ENCODE measurements at places on chromosomes 6 and 20. TPM values are rescaled to one million over a fixed set of nuclear protein-coding genes. Genes with fewer than 3 reads are reported as not detected.

GRCh38 chr6:111985202-111985731, 68.6 kb upstream of the CCN6 start:
- H3K27ac ChIP-seq: no peak overlapping the region
- H3K36me3 ChIP-seq: peaks cover 5% of the 10 kb centered on the region
- DNase-seq: no peak
- H3K27me3 ChIP-seq: no peaks in the 10 kb centered on the region

DNA sequence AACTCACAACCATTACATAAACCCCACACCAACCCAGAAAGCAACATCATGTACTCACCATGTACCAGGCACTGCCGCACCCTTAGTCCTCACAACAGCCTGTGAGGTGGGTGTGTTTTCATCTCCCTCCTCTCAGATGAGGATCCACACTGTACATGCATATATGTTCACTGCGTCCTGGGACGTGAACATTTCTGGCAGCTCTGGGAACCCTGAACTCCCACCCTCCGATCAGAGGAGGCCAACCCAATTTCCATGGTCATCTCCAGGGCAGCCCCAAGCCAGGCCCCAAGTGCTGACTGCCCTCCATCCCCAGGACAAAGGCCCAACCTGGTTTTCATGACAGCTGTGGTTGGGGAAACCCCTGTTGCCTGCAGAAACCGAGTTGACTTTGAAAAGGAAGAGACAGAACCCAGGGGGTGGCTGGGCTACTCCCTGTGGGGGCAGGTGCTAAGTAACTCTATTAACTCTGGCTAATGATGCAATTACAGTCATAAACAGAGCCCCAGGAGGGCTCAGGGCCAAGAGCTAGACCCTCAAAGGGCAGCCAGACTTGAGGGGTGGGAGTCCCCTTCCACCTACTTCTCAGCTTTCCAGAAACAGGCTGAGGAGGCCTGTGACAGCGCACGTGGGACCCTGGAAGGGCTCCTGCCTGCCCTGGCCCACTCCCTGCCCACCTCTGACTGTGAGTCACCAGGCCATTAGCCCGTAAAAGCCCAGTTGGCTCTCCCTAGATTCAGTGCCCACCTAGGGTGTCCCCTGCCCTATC, 2.6 kb downstream of the TFEB start:
- H3K27me3 ChIP-seq: peaks cover 39% of the 10 kb centered on the region
- H3K4me3 ChIP-seq: peak overlapping the region; percentile 91
- H3K4me1 ChIP-seq: peaks cover 9% of the 10 kb centered on the region

DNA sequence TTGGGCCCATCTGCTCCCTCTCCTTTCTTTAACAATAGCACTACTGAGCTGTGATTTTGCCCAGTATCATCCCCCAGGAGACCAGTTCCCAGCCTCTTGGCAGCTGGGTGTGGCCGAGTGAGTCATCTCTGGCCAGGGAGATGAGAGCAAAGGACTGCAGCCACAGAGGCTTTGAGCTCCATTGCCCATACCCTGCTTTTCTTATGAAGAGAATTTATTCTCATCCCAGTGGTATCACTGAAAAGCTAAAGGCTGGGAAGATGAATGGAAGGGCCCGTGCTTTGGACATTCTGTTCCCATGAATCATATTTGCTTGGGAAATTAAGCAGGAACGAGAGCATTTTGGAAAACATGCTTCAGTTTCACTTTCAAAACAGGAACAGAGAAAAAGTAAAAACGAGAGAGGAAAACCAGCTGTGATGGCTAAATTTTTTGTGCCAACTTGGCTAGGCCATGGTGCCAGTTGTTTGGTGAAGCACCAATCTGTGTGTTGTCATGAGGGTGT, 14.9 kb downstream of the CST3 start:
- DNase-seq: no peak
- H3K27me3 ChIP-seq: peaks cover 8% of the 10 kb centered on the region
- H3K4me3 ChIP-seq: no peak overlapping the region
- peaks cover 12% of the 10 kb centered on the region for H3K4me1 ChIP-seq
- no peak overlapping the region for H3K27ac ChIP-seq

DNA sequence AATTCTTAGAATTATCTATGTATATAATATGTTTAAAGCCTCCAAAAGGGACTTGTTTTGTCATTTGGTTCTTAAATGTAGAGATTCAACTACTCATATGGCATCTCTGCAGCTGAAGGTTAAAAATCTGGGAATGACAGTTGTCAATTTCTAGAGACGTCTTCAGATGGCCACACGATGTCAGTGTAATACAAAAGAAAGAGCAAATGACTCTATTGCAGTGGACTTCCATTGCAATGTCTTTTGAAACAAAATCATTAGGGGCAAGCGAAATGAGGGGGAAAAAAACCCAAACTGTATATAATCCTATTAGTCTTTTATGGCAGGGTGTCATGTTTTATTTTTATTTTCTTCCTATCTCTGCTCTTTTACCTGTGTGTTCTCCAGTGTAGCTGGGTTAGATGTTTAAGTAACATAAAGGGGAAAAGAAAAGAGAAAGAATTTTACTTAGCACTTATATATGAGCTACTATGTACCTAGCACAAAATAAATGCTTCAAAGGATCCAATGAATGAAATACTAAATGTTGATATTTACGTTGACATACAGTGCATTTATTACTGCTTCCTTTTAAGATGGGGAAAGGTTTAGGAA, 26.2 kb downstream of the CCN2 start:
- H3K27ac ChIP-seq: no peak overlapping the region
- H3K4me3 ChIP-seq: no peak overlapping the region
- peaks cover 3% of the 10 kb centered on the region for H3K36me3 ChIP-seq

- no peak for DNase-seq
- peaks cover 13% of the 10 kb centered on the region for H3K4me1 ChIP-seq
- H3K36me3 ChIP-seq: no peaks in the 10 kb centered on the region
- H3K4me3 ChIP-seq: no peak overlapping the region
- H3K27me3 ChIP-seq: no peaks in the 10 kb centered on the region
Measured at GRCh38 chr6:3850451-3851203, 1.5 kb downstream of the FAM50B start.

GRCh38 chr20:34629342-34629741, 47.5 kb downstream of the PIGU start:
- H3K4me1 ChIP-seq: peaks cover 7% of the 10 kb centered on the region
- no peak overlapping the region for H3K4me3 ChIP-seq
- DNase-seq: no peak
- H3K27ac ChIP-seq: no peak overlapping the region
- no peaks in the 10 kb centered on the region for H3K27me3 ChIP-seq

- H3K4me1 ChIP-seq: peaks cover 10% of the 10 kb centered on the region
- H3K27ac ChIP-seq: no peak overlapping the region
- DNase-seq: no peak
- no peak overlapping the region for H3K4me3 ChIP-seq
- no peaks in the 10 kb centered on the region for H3K36me3 ChIP-seq
Measured at GRCh38 chr6:123625696-123626095, 11.1 kb downstream of the TRDN start.

- H3K27ac ChIP-seq: no peak overlapping the region
- no peaks in the 10 kb centered on the region for H3K4me1 ChIP-seq
- no peaks in the 10 kb centered on the region for H3K27me3 ChIP-seq
- no peak for DNase-seq
Measured at GRCh38 chr6:146620655-146621054, 21.9 kb downstream of the ADGB start.

DNA sequence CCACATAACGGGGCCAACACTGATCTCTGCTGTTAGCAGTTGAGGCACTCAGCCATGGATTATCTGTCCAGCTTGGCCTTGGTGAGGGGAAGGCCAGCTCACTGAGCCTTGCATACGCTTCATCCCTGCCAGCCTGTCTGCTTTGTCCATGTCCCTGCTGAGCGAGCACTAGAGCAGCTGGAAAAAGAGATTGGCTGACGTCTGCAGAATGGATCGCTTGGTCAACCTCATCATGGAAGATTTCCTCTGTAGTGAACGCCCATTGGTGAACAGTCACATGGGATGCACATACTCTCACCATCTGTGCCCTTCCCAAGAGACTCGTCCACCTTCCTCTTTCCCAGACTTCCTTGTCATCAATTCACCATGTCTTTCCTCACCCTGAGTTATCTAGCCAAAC, 26.9 kb downstream of the MUC22 start:
- H3K4me3 ChIP-seq: no peak overlapping the region
- H3K4me1 ChIP-seq: no peaks in the 10 kb centered on the region
- DNase-seq: no peak
- H3K27me3 ChIP-seq: peaks cover 6% of the 10 kb centered on the region
- no peaks in the 10 kb centered on the region for H3K36me3 ChIP-seq

DNA sequence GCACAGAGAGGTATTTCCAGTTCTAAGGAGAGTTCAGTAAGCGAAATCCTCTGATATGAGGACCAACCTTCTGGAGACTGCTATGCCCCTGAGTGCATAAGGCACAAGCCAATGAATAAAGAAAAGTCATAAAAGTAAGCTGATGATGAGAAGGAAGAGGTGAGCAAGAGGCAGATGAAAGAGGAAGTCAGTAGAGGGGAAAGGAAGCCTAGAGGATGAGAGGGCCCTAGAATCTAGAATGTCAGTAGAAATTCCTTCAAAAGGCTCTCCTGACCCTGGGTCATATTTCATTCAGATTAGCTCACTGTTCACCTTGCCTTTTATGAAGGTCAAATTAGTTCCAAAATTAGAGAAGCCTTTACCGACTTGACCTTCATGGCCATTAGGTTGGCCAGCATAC, 209.2 kb downstream of the CD83 start:
- no peaks in the 10 kb centered on the region for H3K36me3 ChIP-seq
- H3K27ac ChIP-seq: no peak overlapping the region
- no peak for DNase-seq

DNA sequence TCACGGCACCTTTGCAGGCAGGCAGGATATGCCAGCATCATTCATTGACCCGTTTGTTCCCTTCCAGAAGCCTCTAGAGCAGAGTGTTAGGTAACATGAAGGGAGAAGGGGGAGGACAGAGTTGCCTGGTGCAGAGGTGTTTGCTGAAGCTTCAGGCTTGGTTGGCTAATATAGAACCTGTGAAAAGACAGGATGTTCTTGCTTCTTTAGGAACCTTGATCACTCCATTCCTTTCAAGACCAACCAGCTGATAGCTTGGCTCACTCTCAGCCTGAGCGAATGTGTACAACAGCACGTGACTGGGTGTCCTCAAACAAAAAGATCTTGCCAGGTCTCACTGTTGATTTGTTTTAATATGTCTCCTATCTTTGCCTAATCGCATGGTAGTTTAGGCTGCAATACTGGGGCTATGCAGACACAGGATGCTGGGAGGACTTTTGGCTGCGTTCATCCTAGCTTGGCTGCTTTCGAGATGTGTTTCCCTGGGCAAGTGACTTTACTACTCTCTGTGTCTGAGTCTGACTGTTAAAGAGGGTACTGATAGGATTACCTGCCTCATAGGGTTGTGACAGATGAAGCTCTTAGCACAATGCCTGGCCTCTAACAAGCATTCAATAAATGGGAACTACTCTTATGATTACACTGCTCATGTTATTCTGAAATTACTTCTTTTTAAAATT, 16.0 kb downstream of the SHLD1 start:
- peaks cover 2% of the 10 kb centered on the region for H3K36me3 ChIP-seq
- H3K4me1 ChIP-seq: no peaks in the 10 kb centered on the region
- no peak overlapping the region for H3K4me3 ChIP-seq
- no peak overlapping the region for H3K27ac ChIP-seq

DNA sequence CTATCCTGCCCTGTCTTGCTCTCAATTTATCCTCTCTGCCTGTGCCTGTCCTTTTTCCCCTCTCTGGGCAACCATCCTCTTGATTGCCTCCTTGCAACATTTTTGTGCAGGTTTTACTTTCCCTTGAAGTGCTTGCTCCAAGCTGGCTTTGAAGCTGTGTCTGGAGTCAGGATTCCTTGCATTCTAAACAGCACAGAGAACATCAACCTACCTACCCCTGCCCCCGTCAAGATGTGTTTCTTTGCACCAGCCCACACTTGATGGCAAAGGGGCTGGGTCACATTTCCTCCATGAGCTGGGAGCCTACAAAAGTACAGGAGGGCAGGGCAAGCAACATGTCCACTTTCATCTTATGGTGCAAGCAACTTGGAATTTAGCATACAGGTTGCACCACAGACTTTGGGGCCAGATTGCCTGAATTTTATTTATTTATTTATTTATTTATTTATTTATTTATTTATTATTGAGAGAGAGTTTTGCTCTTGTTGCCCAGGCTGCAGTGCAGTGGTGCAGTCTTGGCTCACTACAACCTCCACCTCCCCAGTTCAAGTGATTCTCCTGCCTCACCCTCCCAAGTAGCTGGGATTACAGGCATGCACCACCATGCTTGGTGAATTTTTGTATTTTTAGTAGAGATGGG, 206.3 kb downstream of the COL19A1 start:
- no peak overlapping the region for H3K27ac ChIP-seq
- no peak overlapping the region for H3K4me3 ChIP-seq
- H3K4me1 ChIP-seq: no peaks in the 10 kb centered on the region
- no peaks in the 10 kb centered on the region for H3K27me3 ChIP-seq

- peaks cover 47% of the 10 kb centered on the region for H3K4me1 ChIP-seq
- no peak for DNase-seq
- no peak overlapping the region for H3K27ac ChIP-seq
- peak overlapping the region; percentile 10 for H3K4me3 ChIP-seq
- H3K27me3 ChIP-seq: no peaks in the 10 kb centered on the region
- H3K36me3 ChIP-seq: peaks cover 19% of the 10 kb centered on the region
Measured at GRCh38 chr6:111700135-111700690, 94.5 kb upstream of the TRAF3IP2 start.

DNA sequence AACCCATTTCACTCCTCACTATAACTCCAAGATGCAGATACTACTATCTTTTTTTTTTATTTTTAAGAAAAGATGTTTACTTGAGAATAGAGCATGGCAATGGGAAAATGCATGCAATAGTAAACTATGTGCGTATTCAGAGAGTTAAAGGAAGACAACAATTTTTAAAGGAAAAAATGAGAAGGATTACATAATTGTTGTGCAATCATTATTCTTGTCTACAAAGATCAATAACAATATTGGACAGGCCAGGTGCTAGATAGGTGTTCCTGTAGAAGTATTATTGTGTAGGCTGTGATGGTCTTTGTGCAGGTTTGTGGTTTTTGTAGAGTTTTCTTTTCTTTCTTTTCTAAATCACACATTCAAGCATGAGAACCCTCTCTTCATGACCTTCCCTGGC, 20.6 kb downstream of the CYP39A1 start:
- no peaks in the 10 kb centered on the region for H3K27me3 ChIP-seq
- no peak for DNase-seq
- no peak overlapping the region for H3K27ac ChIP-seq

DNA sequence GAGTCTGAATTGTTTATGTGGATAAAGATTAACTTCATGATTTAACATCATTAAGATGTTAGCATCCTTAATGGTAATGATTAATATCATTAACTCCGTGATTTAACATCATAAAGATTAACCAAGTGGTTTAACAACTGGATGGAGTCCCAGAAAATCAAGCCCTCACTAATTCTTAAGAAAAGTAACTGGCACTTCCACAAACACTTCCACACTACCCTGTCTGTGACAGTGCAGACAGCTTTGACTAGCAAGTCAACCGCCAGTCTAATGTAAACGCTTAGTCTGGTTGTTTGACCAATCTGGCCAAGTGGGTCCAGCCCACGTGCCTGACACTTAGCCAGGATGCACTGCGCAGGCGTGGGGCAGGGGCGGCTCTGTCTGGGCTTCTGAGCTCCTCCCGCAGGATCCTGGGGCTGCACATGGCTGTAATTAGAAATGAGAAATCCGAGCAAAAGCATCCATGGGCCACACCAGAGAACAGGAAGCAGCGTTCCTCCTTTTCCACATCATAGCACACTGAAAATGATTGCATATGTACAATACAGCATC, 424.2 kb downstream of the FOXA2 start:
- no peaks in the 10 kb centered on the region for H3K36me3 ChIP-seq
- H3K27ac ChIP-seq: no peak overlapping the region
- no peaks in the 10 kb centered on the region for H3K4me1 ChIP-seq
- peaks cover 46% of the 10 kb centered on the region for H3K27me3 ChIP-seq

The SYTL3 gene
- 0.28 TPM for total RNA-seq

The BACH2 gene
- 13.1 TPM for total RNA-seq
